ENCODE measurements at places on chromosomes 2 and 18.

DNA sequence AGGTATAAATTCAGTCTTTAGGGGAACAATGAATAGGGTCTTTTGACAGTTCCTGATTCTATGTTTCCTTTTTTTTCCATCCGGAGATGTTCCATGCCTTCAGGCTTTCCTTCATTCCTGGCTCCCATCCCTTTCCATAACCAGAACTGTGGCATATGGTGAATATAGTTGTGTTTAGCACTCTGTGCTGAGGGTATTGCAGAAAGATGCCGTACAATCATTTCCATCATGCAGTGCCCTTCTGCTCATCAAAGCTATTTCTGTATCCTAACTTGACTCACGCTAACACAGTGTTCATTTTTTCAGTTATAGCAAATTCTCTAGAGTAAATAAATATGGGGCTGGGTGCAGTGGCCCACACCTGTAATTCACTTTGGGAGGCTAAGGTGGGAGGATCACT, 131.9 kb upstream of the EML6 start:
- DNase-seq: no peak

DNA sequence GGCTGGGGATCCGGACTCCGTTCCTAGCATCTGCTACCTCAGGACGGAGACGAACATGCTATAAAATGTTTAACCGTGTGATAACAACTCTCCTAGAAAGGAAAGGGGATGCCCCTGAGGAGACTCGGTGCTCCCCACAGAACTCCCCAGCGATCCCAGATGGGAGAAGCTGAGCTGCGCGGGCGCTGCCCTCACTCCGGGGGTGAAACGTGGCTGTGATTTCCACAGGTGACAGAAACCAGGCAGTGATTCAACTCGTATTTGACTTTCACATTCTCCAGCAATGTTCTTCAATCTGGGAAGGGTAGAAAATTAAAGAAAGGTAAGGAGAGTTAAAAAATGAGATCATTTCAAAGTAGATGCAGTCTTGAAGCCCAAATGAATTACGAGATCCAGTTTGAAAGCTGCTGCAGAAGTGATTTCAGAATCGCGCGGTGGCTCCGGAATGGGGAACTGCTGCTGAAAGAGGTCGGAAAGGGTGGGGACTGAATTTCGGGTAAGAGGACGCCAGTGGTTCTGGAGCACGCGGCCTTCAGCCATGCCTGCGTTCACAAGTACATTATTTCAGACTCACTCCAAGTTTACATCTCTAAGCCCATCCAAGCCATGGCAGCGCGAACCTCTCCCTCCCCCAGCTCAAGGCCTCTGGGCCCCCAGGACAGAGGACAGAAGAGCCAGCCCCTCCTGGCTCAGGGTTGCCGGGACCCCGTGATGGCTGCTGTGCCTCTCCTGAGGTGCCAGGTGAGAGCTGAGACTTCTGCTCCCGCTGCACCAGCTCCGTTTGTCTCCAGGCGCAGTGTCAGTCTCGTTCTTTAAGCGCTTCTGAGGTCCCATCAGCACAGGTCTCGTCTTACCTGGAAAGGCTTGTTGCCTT, 39.5 kb downstream of the ADNP2 start:
- no peak for DNase-seq

DNA sequence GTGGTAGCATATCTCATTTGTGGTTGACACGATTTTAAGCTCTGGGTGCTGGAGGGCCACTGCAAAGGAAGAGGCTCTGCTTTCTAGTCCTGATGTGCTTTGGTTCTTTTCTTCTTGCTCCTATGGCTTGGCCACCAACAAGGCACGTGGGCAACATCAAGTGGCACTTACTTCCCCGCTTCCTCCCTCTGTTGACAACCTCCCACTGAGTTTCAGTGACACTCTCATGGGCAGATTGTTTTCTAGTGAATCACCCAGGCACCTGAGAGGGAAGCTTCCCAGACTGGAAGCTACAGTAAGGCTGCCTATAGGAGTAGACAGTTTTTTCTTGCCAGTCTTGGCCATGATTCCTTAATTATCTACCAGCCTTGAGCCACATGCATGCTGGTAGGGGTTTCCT, 89.0 kb downstream of the NBAS start:
- DNase-seq: no peak

DNA sequence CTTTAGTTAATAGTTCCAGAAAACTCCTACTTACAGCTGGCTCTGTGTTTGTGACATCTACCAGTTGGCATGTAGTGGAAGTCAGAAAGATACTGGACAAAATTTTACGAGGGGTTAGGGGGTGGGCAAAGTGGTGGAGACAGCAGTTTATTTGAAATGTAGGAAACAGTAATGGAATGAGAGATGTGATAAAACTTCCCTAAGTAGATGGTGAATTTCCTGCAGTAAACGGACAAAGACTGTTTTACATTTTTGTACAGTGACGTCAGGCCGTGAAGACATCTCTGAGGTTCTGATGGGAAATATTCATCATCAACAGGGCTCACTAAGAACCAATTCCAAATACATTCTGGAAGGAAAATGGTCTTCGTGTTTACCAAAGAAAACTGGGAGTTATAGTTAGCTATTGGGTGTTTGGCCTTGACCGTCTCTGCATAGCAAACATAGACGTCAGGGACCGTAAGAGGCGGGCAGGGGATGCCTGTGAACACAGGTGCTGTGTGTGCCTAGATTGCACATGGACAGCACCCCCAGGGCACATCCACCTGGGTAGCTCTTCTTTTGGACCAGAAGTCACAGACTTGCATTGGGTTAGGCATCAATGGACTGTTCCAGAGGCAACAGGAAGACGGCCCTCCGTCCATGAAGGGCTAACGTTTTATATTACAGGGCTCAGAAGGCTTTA, 131.5 kb downstream of the ZNF516 start:
- no peak for DNase-seq

GRCh38 chr2:237242091-237242536, 156.4 kb downstream of the COPS8 start:
- no peak for DNase-seq

- DNase-seq: no peak
These were observed 55.5 kb upstream of the RNF152 start for GRCh38 chr18:61948281-61948741.

Measured in stimulated activated naive CD8-positive, alpha-beta T cell treated with anti-CD3 and anti-CD28 coated beads, Interleukin-15, Interleukin-2, amounts not matched to agents 100 U/mL and 50 U/mL, for 24 hours (primary cell).